Stimulated activated CD4-positive, alpha-beta T cell treated with anti-CD3 and anti-CD28 coated beads, TNF-alpha, amount 100 ng/mL, for 24 hours (primary cell): ENCODE measurements at places on chromosomes 2 and 18.

GRCh38 chr2:241851325-241852115, 7.2 kb downstream of the PDCD1 start:
- DNase-seq = no peak

DNA sequence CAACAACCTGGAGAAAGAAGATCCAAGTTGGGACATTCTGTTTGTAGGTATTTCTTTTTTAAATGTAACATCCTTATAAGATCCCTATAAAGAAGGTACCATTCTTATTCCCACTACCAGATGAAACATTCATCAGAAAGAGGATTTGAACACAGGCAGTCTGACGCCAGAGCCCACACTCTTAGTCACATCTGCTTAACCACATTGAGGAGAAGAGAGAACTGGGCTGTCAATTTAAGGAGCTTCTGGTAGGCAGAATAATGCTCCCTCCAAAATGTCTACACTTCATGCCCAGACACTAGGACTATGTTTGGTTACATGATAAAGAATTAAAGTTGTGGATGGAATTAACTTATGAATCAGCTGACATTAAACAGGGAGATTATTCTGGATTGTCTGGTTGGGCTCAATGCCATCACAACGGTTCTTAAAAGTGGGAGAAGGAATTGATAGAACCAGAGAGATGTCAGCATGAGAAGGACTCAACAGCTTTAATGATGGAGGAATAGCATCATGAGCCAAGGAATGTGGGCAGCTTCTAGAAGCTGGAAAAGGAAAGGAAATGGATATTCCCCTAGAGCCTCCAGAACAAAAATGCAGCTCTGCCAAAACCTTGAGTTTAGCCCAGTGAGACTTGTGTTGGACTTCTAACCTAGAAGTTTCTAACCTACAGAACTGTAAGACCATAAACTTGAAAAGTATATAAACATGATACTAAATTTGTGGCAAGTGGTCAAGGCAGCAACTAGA, 82.2 kb downstream of the KLF7 start:
- no peak for DNase-seq

- DNase-seq = no peak
Observed at GRCh38 chr18:37378336-37379010, 187.1 kb downstream of the CELF4 start.

GRCh38 chr18:68796936-68797690, 767 bp upstream of the CCDC102B start:
- no peak for DNase-seq

GRCh38 chr2:14756122-14756541, 123.6 kb downstream of the LRATD1 start:
- DNase-seq = no peak

GRCh38 chr2:118849226-118850167, 2.0 kb upstream of the EN1 start:
- no peak for DNase-seq

DNA sequence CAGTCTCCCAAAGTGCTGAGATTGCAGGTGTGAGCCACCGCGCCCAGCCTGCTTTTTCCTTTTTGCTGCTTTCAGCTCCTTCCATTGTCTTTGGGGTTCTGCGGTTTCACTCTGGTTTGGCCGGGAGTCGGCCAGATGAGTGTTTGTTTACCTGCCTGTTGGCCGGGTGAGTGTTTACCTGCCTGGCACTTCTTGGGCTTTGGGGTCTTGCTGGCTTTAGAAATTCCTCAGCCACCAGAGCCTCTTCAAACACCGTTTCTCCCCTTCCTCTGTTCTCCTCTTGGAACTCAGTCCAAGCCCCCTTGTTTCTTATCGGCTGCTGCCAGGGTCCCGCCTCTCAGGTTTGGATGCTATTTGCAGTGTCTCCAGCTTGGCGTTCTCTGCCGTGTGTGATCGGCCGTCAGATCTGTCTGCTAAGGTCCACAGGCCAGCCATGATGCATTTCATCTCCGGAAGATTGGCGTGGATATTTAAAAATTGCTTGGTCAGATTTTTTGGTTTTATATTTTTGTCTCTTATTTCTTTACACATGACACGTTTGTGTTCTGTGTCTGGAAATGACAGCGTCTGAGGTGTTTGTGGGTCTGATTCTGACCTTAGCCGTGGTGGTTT, 14.2 kb upstream of the GAL3ST2 start:
- DNase-seq = no peak

GRCh38 chr2:85635011-85635410, 19.0 kb downstream of the USP39 start:
- no peak for DNase-seq

DNA sequence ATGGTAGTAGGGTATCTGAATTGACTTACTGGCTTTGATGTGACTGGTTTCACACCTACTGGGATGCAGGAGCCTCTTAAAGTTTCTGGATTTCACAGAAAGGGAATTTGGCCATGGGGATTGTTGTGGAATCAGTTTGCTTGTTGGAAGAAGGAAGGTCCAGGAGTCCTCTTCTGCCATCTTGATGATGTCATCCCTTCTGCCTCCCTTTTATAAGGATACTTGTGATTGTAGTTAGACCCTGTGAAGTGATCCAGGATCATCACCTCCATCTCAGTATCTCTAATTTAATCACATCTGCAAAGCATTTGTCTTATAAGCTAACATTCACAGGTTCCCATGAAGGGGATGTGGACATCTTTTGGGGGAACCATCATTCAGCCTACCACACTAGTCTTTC, 79.5 kb downstream of the CCDC138 start:
- no peak for DNase-seq

DNA sequence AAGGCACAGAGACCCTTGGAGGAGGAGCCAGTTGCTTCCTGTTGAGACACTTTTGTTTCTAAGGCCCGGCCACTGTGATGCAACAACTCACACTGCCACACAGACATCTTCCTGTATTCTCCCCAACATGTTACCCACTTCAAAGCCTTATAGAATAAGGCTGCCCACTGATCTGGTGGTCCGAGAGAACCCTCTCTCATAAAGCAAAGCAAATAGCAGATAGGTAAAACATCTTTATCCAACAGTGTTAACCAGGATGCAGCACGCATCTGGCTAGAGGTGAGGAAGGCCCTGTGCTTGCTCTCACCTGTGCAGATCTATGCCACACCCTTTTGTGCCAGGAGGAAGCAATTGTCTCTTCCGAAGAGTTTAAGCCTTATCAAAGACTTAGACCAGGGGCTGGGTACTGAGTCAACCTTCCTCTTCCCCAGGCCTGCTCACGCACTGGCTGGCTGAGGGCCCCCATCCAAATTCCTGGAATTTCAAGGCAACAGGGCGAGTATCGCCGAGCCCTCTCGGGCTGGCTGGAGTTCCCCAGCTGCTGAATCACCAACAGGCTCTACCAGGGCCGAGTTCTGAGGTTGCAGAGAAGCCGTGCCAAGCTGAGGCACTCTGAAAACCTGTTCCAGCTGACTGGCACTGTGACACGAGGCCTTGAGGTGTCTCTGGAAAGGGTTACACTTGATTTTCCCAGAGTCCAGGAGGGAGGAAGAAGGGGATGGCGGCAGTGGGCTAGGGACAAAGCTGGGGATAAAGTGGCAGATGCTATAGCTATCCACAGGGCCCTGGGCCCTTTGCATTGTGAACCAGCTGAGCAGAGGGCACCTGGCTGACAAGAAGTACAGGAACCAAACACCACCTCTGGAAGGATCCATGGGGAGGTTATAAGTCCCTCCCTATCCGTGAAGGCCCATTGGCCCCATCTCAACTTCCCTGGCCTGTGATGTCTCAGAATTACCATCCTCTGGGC, 29.3 kb downstream of the TGFA start:
- DNase-seq = no peak

DNA sequence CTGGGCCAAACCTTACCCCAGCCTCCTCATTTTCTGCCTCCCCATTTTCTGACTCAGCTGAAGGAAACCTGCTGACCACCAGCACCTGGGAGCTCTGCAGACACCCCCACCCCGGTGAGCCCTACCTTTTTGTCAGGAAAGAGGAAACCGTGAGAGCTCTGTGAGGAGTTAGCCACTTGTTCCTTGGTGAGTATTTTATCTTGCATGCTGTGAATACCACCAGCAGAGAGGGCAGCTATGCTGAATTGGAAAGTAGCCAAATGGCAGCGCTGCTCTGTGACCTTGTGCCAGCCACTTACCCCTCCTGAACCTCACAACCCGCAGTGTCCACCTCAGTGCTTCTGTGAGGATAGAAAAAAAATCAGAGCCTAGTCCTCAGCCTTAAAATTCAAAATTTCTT, 2.5 kb downstream of the MPPE1 start:
- DNase-seq = no peak

GRCh38 chr2:47654790-47655562, 128.0 kb upstream of the MSH6 start:
- no peak for DNase-seq

GRCh38 chr2:9736021-9736420, 105.2 kb upstream of the YWHAQ start:
- DNase-seq = no peak

- DNase-seq = no peak
Observed at GRCh38 chr2:196992466-196992865, 66.0 kb upstream of the PGAP1 start.

DNA sequence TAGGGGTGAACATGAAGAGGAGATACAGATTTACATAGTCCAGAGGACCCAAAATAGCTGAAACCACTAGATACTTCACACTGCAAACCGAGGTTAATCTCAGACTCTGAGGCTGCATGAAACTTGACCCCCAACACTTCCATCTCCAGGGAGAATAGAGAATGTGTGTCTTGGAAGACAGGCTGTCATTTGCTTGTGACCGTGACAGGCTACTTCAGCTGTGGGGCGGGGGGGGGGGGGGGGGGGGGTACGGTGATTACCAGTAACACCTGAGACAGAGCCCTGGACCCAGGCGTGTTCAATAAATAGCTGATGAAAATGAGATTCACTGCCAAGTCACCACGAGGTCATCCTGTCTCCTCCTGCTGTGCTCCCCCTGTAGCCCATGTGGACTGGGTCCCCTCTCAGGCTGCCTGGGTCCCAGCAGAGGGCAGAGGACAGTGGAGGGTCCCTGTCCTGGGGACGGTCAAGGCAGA, 5.7 kb upstream of the KLHL29 start:
- no peak for DNase-seq

- no peak for DNase-seq
Observed at GRCh38 chr2:134764164-134764563, 45.4 kb upstream of the TMEM163 start.

- DNase-seq = no peak
Observed at GRCh38 chr18:74132201-74132600, 15.4 kb downstream of the FBXO15 start.

DNA sequence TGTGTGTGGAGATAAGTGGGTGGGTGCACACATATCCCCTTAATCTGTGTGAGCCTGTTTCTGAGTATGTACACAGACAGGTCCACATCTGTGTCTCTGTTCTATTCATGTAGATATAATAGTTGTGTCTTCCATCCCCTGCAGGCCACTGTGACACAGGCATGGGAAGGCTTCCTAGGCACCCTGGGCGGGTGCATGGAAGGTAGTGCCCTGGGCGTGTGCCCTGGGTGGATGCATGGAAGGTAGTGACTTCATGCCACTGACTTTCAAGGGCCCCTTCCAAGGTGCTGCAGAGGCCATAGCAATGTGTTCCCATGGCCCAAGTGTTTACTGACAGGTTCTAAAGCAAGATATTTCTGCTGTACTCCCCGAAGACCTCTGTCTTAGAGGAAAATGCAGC, 462.5 kb upstream of the HS6ST1 start:
- DNase-seq = no peak

DNA sequence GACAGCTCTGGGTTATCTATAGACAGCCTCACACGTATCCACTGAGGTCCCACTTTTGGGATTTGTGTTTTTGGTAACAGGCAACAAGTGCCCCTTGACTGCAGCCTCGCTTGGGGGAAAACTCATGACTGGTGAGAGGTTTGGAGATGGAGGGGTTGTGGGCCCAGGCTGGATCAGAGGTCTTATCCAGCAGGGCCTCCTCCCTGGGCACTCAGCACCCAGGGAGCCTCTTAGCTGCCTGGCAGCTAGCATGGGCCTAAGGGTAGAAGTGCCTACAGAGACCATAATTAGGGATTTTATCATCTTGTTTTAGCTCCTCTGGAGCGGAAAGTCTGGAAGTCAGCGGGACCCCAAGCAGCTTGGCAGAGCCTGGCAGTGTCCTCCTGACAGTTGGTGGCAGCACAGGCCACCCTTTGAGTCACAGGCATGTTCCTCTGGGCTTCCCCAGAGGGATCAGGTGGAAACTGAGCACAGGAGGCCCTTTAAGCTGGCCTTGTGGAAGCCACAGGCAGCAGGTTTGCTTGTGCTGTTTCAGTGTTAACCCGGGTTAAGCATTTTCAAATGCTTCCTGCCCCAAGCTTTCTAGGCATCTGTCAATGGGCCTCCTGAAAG, 143.1 kb downstream of the KCTD1 start:
- no peak for DNase-seq

DNA sequence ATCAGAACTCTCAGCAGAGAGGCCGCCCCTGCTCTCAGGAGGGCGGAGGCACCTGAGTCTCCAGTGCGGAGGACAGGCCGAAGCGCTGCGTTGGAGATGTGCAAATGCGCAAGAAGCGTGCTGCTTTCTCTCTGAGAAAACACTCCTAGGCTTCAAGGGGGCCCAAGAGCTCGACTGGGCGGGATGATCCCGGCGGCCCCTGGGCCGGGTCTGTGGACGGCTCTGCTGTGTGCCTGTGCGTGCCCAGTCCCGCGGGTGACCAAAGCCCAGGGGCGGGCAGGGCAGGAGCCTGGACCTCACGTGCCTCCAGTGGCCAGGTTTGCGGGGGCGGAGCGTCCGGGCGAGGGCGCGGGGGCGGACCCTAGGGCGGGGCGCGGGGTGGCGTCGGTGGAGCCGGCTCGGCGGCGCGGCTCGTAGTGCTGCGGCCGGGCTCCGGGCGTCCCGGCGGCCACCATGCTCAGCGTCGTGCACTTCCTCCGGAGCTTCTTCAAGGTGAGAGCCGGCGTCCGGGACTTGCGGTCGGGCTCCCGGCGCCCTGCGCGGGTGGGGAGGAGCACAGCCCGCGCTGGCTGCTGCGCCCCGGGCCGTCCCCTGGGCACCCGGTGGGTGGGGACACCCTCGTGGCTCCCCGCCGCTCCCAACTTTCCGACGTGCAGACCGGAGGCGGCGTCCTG, at the start of gene ARHGEF4:
Gene ARHGEF4 (plus strand): TSS at position 414 of the 674 bp plus-strand sequence. CDS start 40 bp downstream, at position 454.
- DNase-seq = no peak

DNA sequence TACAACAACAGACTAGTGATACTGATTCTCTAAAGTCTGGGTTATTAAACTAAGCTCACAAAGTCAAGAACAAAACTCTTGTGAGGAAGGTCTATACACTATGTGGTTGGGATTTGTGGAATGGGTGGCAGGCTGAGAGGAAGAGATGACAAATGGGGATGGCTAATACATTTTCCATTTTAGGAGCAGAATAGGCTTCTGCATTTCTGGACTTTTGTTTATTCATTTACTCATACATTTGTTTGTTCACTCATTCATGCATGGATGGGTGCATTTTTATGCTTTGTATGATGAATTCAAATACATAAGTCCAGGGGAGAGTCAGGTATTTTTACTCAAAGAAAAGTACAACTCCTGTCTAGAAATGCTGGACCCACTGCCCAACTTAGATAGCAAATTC, 637.4 kb upstream of the CDH2 start:
- DNase-seq = no peak

DNA sequence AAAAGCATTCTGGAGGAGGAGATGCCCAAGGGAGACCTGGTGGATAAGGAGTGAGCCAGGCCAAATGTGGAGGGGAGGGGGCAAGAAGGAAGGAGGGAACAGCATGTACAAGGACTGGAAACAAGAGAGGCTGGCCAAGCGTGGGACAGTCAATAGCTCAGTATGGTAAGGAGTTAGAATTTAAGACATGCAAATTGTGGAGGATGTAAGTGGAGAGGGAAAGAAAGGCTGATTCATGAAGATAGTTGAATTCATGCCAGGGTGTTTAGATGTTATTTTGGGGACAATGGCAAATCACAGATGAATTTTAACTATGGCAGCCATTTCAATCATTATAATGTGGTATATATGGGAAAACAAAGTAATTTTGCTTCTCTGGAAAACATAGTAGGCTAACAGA, 462.3 kb downstream of the MEIS1 start:
- no peak for DNase-seq

GRCh38 chr2:207399301-207399700, 130.5 kb upstream of the CREB1 start:
- DNase-seq = no peak
